ENCODE measurements at places on chromosomes 12 and 14.
A peak's percentile ranks its signal among the peaks of the same experiment; 100 is the strongest.

- DNase-seq, result no peak
Measured at GRCh38 chr14:70886421-70887206, 20.6 kb upstream of the PCNX1 start.

GRCh38 chr12:96876966-96877365 lies 30.1 kb upstream of the NEDD1 start:
- DNase-seq, result no peak

- peak; percentile 74 for DNase-seq
Measured at GRCh38 chr14:51780006-51780692, 80.3 kb upstream of the GNG2 start.

DNA sequence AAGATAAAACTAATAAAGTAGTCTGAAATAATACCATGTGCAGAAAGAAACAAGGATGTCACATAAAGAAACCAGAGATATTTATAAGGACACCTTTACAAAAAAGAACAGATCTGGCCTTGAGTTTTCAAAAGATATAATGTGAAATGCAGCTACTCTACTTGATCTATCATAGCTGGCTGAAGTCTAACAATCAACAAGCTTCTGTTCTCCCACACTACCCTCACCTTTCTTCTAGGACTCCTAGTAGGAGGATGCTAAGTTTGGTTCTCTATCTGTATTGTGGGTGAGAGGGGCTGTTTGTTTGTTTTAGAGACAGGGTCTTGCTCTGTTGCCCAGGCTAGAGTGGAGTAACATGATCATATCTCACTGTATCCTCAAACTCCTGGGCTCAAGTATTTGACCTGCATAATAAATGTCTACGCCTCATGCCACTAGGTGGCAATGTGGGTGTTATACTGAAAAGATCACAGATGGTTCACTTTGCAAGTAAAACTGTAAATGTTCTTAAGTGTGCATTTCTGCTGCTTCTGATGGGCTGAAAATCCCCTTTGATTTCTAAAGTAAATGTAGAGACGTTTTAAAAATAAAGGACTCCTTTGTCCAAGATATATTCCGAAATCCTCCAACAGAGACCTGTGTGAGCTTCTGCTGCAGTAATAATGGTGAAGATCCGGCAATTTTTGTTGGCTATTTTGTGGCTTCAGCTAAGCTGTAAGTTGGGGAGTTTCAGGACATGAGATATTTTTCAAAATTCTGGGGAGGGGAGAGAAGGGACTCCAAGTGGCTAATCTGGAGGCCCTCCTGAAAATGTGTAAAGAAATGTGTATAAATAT lies 269.3 kb downstream of the DAD1 start:
- DNase-seq, result no peak

- no peak for DNase-seq
Measured at GRCh38 chr12:12024911-12025682, 45.6 kb upstream of the BCL2L14 start.

DNA sequence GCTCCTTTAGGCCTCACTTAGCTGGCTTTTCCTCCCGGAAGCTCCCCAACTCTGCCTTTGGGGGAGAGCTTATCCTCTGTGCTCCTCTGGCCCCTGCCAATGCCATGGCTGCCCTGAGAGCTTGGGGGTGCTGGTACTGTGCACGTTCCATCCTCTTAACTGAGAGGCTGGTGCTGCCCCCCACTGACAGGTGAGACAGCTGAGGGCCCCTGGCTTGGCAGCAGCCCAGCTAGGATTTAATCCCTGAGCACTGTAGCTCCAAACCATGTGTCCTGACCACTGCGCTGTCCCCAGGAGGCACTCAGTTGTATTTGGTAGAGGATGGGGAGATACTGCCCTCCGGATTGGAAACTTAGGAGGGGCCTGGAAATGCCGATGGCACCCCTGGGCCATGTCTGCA lies 46.1 kb downstream of the UBE3B start:
- no peak for DNase-seq

DNA sequence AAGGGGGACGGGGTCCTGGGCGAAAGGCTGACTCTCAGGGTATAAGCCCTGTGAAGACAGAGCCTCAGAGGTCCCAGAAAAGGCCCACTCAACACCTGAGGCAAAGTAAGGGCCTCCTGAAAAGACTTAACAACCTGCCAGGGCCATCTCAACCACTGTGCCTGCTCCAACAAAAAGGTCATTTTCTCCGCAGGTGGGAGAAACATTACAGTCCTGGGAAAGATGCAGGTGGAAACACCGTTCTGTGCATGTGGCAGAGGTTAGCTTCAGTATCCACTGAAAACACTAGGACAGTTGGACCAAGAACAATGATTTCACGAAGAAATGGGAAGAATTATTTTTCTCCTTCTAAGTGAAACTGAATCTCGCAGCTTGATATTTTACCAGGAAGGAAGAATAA lies 50.9 kb downstream of the CCDC88C start:
- DNase-seq, result no peak

GRCh38 chr12:18430425-18431048 lies 169.2 kb downstream of the PIK3C2G start:
- DNase-seq, result no peak

DNA sequence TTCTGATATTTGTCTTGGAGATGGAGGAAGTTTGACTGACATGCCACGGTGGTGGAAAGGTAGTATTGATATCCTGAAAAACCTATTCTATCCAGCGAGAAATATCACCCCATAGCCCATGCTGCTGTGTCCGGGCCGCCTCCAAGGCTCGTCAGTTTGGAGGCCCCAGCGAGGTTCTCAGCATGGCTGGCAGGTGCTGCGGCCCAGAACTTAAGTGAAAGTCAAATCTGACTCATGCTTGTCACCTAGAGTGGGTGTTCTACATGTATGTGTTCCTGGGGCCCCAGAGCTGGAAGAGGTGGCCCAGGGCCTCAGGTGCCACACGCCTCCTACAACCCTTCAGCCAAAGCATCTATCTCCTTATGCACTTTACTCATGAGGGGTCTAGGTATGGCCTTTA lies 92.9 kb downstream of the GCH1 start:
- no peak for DNase-seq

DNA sequence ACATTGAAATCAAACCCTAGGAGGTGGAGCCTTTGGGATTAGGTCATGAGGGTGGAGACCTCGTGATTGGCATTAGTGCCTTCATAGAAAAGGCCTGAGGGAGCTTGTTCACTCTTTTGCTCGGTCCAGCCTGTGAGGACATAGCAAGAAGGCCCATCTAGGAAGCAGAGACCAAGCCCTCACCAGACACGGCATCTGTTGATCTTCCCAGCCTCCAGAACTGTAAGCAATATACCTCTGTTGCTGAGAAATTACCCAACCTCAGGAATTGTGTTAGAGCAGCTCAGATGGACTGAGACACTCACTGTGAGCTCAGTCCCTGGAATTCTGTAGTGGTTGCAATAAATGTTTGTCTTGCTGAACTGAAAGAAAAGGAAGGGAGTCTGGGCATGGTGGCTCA lies 116.2 kb upstream of the MAP1LC3B2 start:
- no peak for DNase-seq

GRCh38 chr14:49581209-49582112 lies 4.7 kb downstream of the RPS29 start:
- DNase-seq, result no peak
